Stimulated activated CD4-positive, alpha-beta T cell treated with anti-CD3 and anti-CD28 coated beads, TNF-alpha, amount 100 ng/mL, for 1 hour (primary cell): ENCODE measurements at places on chromosomes 5 and 9.

GRCh38 chr5:104612005-104612404, 1049.4 kb upstream of the NUDT12 start:
- DNase-seq = no peak

GRCh38 chr9:104882566-104882965, 45.4 kb downstream of the ABCA1 start:
- DNase-seq = no peak

DNA sequence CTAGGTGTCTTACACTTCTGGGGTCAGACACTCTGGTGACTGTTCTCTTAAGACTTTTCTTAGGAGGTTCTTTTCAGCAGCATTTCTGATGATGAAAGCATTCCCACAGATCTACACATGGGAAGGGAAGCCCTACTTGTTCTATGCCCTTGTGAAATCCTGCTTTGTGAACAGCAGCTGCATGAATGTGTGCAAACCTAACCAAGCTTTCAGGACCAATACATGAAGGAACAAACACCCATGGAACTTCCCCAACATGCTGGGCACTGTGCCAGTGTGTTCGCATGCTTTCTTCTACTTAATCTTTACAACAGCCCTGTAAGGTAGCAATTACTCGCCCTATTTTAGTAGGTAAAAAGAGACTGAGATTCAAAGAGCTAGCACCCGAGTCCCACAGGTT, 439.9 kb upstream of the KLF4 start:
- DNase-seq = no peak

GRCh38 chr5:94621763-94622162, 3.3 kb downstream of the SLF1 start:
- DNase-seq = no peak

- DNase-seq = no peak
These were observed 43.3 kb downstream of the TMC1 start for GRCh38 chr9:72564479-72565281.

- DNase-seq = no peak
These were observed 8.9 kb downstream of the LCN1 start for GRCh38 chr9:135530146-135530545.

GRCh38 chr9:110541950-110542349, 37.6 kb downstream of the SVEP1 start:
- no peak for DNase-seq

DNA sequence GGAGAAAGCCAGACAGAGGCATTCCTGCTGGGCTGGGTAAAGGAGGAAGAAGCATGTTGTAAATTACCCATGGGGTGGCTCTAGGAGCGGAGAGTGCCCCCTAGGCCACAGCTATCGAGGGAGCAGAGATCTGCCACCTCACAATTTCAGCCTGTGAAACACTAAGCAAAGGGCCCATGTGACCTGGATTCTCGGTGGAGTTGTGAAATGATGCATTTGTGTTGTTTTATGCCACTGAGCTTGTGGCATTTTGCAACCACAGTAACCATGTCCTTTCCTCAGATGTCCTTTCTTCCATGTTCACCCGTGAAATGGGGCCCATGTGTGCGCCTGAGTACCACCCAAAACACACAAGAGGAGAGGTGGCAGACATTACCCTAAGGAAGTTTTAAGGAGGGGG, 159.3 kb downstream of the SYK start:
- DNase-seq = no peak

- no peak for DNase-seq
These were observed 94.9 kb upstream of the PDE4D start for GRCh38 chr5:59988396-59988795.

GRCh38 chr5:155833287-155833686, 493.7 kb upstream of the SGCD start:
- DNase-seq = no peak

DNA sequence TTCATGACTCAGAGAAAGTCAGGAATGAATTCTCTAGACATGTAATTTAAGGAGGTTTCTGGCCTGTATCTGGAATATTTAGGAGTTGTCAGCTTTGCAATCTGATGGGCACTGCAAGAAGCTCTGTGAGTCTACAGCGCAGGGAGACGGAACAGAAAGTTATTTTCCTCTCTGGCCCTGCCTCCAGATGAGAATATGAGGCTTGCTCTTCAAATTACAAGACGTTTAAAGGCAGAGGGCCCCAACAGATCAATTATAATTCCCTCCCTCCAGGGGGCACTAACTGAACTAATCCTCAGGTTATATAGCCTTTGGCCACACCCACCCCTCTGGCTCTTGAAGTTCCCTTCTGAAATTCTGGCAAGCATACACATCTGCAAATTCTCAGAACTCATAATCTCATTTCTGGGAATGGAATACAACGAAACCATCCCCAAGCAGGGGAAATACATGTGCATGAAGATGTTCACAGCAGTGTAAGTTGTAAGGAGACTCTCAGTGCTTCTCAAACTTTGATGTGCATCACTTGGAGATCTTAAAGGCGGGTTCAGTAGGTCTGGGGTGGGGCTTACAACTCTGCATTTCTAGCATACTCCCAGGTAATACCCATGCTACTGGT, 307.6 kb downstream of the CWC27 start:
- DNase-seq = peak; percentile 10

GRCh38 chr5:53403291-53403690, 77.1 kb upstream of the FST start:
- no peak for DNase-seq

- DNase-seq = no peak
These were observed 50.8 kb upstream of the TEX48 start for GRCh38 chr9:114732823-114733222.

DNA sequence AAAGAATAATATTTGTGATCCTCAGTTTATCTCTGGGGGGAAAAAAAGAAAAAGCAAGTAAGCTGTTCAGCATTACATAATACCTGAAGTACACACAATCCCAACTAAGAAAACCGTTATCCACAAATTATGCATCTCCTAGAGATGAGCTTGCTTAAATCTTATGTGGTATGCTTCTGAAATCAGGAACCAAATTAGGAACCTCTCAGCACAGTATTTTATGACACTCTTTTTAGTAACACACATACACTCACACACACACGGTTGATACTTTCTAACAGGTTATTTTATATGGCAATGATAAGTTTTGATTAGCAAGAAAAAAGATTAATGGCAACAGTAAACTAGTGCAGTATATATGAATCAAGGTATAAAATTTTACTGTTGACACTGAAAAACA, 1.2 kb upstream of the ZNF510 start:
- DNase-seq = no peak
